WTC11 (cell line): ENCODE measurements at places on chromosomes 5 and 9. TPM values are rescaled to one million over a fixed set of nuclear protein-coding genes. Genes with fewer than 3 reads are reported as not detected.

IQGAP2 gene
- 63.0 to 70.6 TPM (median 64.4 TPM) in 3 replicates for total RNA-seq

ANKRD18B gene
- total RNA-seq, result 11.0 to 16.4 TPM (median 13.6 TPM) in 3 replicates

PCDHA3 gene
- total RNA-seq, result 3.3 to 3.4 TPM (median 3.3 TPM) in 3 replicates

ELAVL2 gene
- 22.8 to 35.9 TPM (median 26.7 TPM) in 3 replicates for total RNA-seq

ZNF618 gene
- 21.5 to 23.9 TPM (median 22.0 TPM) in 3 replicates for total RNA-seq

CTSL gene
- total RNA-seq, result 33.0 to 39.7 TPM (median 33.4 TPM) in 3 replicates

SOX30 gene
- total RNA-seq, result 0.41 to 0.55 TPM (median 0.46 TPM) in 3 replicates

ZBTB6 gene
- 8.2 to 9.6 TPM (median 9.0 TPM) in 3 replicates for total RNA-seq

TMOD1 gene
- total RNA-seq, result 1.0 to 1.6 TPM (median 1.4 TPM) in 3 replicates

CLIC3 gene
- 0.31 to 0.41 TPM in 2 of 3 replicates, not detected in the other for total RNA-seq

ANKRD31 gene
- 0.09 to 0.18 TPM (median 0.09 TPM) in 3 replicates for total RNA-seq

PITX1 gene
- 0.07 to 0.23 TPM (median 0.13 TPM) in 3 replicates for total RNA-seq
